Myocyte (in vitro differentiated cells): ENCODE measurements at places on chromosomes 5 and 9.

GRCh38 chr9:4238522-4238921 is 61.3 kb downstream of the GLIS3 start:
- peak; percentile 29 for DNase-seq

DNA sequence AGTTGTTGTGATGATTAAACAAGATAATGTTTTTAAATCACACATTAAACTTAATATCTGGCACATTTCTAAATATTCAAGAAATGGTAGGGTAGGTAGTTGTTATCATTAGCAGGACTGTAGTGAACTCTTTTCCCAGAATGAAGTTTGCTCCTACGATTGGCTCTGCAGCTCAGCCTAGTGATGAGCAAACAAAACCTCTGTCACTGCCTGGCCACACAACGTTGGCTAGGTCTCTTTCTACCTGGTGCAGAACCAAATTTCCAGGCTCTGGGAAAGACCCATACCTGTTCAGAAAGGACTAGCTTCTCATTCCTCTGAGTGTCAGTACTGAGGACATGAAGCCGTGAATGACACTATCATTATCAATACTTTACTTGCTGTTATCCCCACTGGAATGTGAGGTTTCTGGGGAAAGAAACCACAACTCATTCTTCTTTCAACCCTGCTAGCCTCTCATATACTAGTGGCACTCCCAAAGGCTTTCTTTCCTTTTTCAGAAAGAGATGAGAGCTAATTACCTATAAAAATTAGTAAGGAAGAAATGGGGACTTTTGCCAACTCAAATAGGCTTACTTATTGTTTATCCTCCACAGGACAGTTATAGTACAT is 219.3 kb upstream of the TRIM32 start:
- DNase-seq, result no peak

- no peak for DNase-seq
Measured at GRCh38 chr9:123421801-123422455, 65.9 kb downstream of the CRB2 start.

DNA sequence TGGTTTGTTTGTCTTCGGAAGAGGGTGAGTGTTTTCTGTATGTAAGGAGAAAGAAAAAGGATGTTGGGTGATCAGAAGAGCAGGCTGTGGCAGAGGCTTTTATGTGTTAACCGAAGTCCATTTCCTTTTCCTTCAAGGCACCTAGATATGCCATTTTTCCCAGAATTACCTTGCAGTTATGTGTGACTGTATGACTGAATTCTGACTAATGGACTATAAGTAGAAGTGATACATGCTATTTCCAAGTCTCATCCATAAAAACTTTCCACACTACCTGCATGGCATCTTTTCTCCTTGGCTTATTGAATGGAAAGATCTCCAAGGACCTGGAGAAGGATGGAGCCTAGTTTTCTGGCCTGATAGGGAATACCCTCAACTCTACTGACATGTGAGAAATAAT is 10.6 kb upstream of the NDUFS4 start:
- DNase-seq, result no peak

- DNase-seq, result no peak
Measured at GRCh38 chr5:178377583-178378270, 145.1 kb upstream of the PHYKPL start.

DNA sequence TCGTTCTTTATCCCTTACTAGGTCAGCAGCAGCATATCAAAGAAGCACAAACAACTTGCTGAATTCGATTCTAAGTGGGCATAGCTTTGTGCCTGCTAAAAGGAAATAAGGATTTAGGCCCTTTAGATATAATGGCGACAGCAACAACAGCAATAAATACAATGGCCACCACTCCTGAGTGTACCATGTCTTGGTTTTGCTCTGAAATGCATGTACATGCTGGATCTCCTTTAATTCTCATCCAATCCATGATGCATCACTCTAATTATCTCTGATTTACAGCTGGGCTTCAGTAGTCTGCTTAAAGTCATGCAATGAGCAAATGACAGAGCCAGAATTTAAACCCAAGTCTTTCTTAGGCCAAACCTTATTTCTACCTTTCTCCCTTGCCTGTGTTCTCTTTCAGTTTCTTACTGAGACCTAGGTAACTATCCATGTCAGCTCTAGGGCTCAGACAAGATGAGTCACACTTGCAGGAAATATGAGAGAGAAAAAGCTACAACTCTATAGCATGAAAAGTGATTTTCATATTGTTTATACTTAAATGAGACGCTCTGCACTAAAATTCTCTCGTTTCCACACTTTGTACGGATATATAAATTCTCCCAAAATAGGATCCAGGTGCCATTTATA is 111.8 kb downstream of the HMHB1 start:
- no peak for DNase-seq

DNA sequence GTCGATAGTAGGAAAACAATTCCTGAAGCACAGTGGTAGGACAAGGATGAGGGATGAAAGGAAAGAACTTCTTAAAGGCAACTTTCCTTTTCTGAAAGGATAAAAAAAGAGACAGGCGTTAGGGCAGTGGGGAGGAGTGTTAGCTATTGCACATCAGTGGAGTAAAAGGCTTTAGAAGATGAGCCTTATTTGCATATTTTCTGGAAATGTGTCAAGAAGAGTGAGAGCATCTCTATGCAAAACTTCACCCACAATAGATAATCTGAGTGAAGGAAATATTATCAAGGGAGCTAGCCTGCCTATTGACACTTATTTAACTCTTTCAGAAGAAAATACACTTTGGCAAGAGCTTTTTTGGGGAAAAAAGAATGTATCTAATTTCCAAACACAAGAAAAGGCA is 151.6 kb downstream of the MACIR start:
- DNase-seq, result no peak

DNA sequence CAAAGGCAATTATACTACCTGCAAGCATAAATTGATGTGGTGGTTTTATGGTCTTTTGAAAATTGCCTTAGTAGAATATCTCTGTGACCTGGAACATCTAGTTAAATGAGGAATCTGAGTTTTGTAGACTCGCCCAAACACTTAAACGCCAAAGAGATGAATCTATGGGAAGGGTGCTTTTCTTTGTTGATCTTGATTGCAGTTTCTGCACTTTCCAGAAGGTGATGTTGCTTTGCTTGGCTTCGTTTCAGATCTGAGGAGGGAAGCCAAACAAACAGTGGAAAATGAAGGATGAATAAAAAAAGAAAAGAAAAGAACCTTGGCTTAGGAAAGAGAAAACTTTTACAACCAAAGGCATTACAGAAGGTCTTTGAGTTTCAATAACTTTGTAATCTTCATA is 1021.2 kb downstream of the NR2F1-AS1 start:
- DNase-seq, result peak; percentile 37

DNA sequence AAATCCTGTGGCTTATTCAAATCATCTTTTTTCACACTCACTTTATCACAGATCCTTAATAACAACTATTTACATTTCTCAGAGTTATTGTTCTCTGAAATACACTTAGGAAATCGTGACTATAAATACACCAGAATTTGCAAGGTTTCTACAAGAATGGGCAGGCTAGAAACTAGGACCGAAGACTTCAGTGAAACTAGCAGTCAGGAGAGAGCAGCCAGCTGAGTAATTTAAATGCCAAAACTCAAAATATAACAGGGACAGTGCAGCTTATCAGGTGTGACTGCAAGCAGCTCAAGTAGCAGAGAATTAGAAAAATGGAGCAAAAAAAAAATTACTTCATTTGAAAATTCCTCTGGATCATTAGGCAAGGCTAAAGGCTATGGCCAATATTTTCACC is 719.3 kb upstream of the ZNF608 start:
- DNase-seq, result no peak

DNA sequence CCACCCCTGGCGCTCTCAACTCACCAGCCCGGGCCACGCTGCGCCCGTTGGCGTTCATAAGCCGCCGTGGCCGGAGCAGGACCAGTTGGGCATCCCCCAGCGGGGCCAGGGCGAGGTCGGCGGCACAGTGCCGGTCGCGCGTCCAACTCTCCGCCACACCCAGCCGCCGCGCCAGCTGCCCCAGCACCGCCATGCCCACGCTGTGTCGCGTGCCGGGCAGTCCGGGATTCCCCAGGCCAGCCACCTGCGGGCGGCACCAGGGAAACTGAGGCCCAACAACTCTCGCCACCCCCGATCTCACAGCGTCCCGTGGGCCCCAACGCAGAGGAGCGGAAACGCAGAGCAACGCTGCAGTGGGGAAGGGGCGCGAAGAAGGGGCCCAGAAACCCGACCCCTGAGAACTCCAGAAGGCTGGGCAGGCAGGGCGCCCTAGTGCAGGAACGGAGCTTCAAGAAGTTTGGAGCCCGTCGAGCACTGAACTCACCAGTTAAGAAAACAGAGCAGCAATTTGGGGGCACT is 453 bp downstream of the PTRH1 start:
- DNase-seq, result peak; percentile 70

- no peak for DNase-seq
Measured at GRCh38 chr9:28155067-28155466, 581.8 kb upstream of the C9orf72 start.
